ENCODE measurements at places on chromosomes 6 and 20.

DNA sequence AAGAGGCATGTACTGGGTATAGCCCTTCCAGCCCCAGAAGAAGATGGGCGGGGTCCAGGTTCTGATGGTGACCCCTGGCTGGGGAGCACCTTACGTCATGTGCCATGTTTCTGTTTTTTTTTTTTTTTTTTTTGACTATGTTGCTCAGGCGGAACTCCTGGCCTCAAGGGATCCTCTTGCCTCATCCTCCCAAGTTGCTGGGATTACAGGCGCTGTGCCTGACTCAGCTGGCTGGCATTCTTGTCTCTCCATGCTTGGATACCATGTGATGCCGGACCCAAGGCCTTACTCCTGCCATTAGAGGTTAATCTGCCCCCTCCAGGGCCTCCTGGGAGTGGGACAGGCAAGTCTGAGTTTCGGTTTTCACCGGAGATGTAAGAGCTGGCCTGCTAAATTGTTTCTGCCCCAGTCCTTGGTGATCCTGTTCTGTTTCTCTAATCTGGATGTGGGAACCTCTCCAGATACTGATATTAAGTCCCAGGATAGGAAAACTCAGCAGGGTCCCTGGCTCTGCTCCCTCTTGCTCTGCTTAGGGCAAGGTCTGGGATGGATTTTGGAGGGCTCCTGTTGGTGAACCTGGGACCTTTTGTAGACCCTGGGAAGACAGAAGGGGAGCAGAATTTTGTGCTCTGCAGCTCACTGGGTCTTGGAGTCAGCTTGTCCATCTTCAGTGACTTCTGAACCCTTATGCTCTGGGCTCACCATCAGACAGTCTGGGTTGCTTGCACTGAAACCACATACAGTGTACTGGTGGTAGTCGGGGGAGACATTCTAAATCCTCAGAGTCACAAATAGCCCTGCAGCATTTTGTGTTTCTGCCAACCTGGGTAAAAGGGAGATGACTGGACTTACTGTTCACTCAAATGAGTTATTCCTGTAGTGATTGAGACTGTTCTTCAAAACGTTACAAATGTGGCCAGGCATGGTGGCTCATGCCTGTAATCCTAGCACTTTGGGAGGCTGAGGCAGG lies 45.1 kb downstream of the PTK7 start:
- DNase-seq: peak; percentile 99

- DNase-seq: no peak
Measured at GRCh38 chr6:81093051-81093450, 659.4 kb downstream of the TENT5A start.

- no peak for DNase-seq
Measured at GRCh38 chr6:70363741-70364493, 49.4 kb upstream of the FAM135A start.

DNA sequence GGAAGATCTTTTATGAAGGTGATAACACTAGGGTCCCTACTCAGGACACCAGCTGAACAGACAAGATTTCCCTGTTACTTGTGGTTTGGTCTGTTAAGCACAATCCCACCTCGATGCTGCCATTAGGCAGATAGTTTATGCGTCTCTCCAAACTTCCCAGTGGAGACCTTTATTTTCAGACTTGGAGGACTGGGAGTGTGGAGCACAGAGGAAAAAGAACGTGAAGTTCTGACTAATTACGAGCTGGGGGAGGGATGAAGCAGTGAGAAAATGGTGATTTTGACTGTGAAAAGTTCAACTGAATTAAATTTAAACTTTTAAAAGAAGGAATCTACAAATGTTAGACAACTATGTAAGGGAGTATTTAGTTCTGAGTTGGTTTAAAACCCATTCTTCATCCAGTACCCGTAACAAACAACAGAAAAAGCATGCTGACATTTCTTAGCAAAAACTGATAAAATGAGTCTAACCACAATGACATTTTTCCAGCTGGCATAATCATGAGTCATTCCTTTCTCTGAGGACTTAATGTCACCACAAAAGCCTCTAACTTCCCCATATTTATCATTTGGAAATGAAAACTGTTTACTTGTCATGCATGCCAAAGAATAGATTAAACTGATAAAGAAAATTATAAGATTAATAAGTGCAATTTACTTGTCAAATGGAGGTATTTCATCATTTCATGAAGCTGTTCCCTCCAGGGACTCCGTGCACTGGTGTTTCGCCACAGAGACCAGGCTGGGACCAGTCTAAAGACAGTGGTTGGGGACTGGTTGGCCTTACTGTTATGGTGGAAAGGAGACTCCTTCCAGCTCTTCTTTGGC lies 113.3 kb upstream of the SSTR4 start:
- peak; percentile 91 for DNase-seq

GRCh38 chr6:484746-485145 lies 93.2 kb downstream of the IRF4 start:
- DNase-seq: no peak

DNA sequence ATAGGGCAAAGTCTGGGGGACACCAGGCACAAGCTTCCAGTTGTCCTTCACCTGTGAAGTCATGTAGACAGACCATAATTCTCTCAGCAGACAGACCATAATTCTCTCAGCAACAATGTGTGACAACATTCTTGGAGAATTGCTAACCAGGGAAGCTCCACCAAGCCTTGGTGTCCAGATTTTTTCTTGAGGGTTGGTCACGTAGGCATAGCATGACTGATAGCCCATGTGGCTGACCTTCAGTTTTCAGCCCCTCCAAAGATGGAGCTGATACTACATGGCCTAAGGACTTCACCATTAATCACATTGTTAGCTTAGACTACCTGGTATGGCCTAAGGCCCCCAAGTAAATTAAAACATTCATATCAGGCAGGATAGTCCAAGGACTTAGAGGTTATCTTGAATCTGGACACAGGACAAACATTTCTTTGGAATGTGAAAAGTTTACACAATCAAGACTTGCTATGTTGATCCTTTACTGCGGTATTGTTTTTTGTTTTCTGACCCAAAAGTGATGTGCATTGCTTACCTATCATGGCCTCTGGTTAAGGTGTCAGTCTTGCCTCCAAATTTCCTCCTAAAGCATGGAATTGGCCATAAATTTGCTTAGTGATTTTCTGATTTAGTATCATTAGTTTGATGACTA lies 76.9 kb downstream of the CEP57L1 start:
- no peak for DNase-seq

GRCh38 chr20:7859356-7859802 lies 80.9 kb downstream of the HAO1 start:
- peak; percentile 77 for DNase-seq

GRCh38 chr6:138357928-138358327 lies 19.8 kb upstream of the SMIM28 start:
- no peak for DNase-seq

GRCh38 chr6:39493174-39493573 lies 170.7 kb upstream of the KCNK16 start:
- DNase-seq: peak; percentile 66

GRCh38 chr6:137313928-137314855 lies 95.0 kb upstream of the IFNGR1 start:
- DNase-seq: peak; percentile 80

- DNase-seq: peak; percentile 38
Measured at GRCh38 chr6:160513836-160514235, 150.2 kb downstream of the LPA start.

DNA sequence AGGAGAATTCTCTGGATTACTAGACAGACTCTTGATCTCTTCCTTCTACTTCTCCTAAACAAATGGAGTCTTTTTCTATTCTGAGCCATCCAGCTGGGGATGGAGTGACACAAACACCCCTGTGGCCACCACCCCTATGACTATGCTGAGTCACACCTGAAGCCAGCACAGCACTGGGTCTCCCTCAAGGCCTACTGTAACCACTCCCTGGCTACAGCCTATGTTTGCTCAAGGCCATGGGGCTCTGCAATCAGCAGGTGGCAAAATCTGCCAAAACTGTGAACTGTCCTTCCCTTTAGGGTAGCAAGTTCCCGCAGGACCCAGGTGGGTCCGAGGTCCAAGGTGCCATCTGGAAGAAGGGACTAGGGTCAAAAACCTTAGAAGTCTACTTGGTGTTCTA lies 132.3 kb downstream of the TINAG start:
- no peak for DNase-seq

DNA sequence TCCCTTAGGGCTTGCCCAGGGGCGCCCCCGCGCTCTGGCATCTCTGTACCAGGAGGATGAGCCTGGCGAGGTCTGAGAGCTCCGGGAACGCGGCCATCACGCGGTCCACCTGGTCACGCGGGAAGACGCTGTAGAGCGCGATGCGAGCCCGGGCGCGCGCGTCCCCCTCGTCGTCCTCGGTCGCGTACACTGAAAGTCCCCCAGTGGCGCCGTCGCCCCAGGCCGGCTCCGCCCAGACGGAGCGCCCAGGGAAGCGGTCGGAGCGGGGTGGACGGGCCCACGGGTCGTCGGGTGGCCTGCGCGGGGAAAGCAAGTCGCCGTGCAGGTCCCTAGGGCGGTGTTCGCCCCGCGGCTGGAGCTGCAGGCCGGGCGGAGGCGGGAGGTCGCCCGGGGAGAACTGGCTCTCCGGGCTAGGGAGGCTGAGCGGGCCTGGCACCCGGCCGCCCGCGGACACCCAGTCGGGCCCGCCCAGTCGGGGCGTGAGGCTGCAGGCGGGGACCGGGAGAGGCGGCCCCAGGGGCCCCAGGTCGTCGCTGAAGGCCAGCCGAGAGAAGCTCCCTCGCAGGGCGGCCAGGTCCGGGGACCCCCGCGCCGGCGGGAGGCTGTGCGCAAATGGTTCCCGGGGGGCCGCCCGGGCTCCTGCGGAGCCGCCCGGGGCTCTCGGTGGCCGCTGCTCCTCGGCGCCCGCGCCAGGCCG lies 34.0 kb downstream of the ZC3H12D start:
- DNase-seq: no peak

GRCh38 chr6:28643017-28643740 lies 117.5 kb downstream of the GPX5 start:
- DNase-seq: peak; percentile 74

DNA sequence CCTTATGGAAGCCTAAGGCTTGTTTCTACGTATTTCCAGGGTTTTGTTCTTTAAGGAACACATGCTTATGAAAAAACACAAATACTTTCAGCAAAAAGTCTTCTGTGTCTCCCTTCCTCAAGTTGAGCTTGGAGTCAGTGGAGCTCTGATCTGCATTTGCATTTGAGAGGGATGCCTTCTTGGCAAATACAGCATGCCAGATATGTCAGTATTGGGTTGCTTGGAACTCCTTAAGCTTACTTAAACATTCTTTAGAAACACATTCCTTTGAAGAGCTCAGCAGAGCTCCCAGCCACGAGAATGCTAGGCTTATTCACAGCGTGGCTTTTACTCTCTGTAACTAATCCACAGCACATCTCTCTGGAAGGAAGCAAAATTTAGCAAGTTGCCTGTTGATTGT lies 68.3 kb downstream of the ANKRD6 start:
- no peak for DNase-seq

DNA sequence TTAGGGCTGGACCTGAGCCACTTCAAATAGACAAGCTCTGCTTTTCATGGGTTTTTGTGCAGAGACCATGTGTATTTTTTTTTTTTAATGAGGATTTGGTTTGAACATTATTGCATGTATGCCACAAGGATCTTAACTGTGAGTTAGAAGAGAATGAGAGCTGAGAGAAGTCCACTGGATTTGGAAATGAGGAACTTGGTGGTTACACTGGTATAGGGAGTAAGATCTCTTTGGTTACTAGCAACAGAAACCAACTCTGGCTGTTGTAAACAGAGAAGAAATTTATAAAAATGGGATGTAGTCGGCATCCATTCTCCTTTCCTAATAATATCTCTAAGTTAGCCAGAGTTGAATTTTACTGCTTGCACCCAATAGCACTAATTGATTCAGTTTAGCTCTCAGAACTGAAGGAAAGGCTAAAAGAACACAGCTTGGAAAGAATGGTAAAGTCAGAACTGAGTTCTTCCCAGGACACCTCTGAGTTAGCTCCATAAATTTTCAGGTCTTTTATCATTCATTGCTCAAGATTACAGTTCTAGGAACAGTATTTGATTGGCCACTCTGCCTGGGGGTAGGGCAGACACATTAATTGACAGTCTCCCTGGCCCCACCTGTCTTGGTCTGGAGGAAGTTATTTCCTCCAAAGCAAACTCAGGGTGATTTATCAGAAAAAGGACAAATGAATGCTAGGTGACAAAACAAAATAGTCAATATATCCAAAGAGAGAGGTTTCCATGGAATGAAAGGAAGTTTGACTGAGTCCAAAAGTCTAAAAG lies 3.9 kb upstream of the WFDC2 start:
- no peak for DNase-seq

DNA sequence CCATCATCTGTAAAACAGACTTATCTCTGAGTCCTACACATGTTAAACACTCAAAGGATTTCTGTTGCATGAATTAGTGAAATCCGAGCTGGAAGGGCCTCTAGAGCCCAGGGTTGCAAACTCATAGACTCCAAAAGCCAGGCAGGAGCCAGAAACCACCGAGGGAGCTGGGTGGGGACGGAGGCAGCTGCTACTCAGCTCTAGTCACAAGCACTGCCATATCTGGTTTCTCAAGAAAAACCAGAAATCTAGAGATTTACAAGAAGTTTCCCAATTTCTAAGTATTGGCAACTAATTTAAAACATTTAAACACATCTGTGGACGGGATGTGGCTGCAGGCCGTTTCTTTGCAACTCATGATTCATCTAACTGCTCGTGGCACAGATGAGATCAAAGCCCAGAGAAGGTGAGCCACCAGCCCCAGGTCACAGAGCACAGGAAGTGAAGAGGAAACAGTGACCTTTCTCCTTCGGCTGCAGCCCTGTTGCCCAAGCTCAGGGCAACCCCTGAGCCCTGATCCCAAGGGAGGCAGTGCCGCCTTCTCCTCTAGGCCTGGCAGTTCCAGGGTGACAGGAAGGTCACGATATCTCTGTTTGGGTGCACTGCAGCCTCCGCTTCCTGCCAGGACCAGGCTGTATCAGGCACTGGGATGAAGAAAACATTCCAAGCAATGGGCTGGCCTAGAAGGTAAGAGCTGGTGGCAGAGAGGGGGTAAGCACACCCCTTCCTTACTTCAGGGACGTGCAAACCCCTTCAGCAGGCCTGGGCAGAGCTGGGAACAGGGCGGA lies 26.4 kb upstream of the PTGIS start:
- no peak for DNase-seq

DNA sequence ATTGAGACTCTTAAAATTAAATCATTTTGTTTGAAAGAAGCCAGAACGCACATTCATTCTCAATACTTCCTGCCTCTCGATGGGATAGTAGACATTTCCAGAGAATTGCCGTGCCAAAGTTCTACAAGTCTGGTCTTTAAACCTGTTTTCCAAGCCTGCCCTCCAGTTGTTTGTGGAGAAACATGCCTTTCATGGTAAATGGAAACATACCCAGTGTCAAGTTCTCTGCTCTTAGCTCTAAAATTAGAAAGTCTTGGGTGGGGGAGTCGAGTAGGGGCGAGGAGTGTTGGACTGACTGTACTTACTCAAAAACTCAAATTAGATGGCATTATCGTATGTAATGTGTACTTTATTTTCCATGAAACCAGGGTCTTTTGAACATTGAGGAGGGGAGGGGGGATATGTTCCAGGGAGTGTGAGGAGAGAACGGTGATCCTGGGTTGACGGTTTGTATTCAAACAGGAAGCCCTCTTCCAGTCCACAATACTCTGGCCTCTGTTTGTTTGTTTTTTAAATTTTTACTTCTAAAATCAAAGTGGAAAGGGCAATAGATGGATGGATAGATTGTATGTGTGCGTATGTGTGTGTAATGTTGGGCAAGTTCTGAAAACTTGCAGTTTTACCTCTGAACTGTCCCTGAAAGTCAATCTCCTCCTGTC lies 106.8 kb upstream of the ARMC2 start:
- no peak for DNase-seq
